ENCODE measurements at places on chromosomes 13 and 19.

- DNase-seq = no peak
Measured at GRCh38 chr13:59182241-59182640, 981.5 kb downstream of the DIAPH3 start.

- DNase-seq = no peak
Measured at GRCh38 chr13:24630851-24631620, 49.2 kb upstream of the ATP12A start.

- peak; percentile 6 for DNase-seq
Measured at GRCh38 chr13:20704459-20705069, 1.1 kb downstream of the IL17D start.

- DNase-seq = peak; percentile 45
Measured at GRCh38 chr13:41312176-41312500, 1.1 kb downstream of the NAA16 start.

GRCh38 chr13:99326012-99326411 lies 18.8 kb upstream of the GPR183 start:
- no peak for DNase-seq

- peak; percentile 79 for DNase-seq
Measured at GRCh38 chr19:54207983-54208783, 7.5 kb downstream of the RPS9 start.

DNA sequence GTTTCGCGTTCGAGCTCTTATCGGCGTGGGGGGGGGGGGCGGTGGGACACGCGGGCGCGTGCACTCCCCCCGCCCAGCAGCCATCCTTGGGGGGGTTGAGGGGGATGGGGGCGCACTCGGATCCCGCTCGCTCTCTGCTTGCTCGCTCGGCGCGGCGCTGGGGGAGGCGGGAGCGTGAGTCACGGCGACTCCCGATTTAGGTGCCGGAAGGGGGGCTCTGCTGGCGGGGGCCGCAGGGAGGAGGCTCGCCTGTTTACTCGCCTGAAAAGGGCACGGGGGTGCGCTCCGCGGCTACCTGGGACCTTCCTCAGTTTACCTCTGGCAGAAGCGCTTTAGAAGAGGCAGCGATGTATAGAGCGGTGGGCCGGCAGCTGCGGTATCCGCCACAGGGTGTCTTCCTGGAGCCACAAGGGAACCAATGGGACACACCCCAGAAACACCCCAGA lies 1.1 kb upstream of the PDE4A start:
- no peak for DNase-seq

DNA sequence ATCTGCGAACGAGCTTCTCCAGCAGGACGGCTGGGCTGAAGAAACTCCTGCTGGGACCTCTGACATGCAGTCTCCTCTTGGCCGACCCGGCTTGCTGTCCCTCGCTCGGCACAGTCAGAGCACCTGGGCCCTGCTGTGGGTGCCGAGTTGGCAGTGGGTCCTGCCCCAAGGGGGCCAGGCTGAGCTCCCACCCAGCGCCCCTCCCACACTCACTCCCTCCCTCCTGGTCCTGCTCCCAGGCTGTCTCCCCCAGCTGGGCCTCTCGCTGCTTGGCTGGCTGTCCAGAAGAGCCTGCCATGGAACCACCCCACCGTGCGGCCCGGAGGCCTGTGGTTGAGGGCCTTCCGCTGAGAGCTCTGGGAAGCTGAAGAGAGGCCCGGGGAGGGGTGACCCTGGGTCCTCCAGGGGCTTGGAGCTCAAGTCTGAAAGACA lies 6.0 kb downstream of the AKT2 start:
- DNase-seq = peak; percentile 58

- DNase-seq = no peak
Measured at GRCh38 chr13:33629605-33630360, 188.2 kb upstream of the RFC3 start.

GRCh38 chr19:28429356-28429755 lies 783.6 kb downstream of the UQCRFS1 start:
- no peak for DNase-seq

- no peak for DNase-seq
Measured at GRCh38 chr19:39430675-39431593, 4.8 kb downstream of the RPS16 start.

GRCh38 chr13:59409634-59410200 lies 754.0 kb downstream of the DIAPH3 start:
- no peak for DNase-seq

DNA sequence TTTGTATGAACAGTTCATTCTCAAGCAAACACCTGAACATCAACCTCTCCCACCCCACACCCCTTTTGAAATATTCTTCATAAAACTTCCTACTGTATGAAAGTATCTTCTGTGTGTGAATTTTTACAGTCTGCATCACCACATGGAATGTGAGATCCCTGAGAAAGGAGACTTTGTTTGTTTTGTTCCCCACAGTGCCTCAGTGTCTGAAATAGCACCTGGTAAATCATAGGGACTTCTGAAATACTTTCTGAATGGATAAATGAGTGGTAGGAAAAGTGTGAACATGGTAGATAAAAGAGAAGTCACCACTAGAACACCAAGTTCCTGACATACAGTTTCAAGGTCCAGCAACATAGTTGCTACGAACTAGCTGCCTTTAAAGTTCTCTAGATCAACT lies 1071.2 kb downstream of the EFNB2 start:
- DNase-seq = no peak

DNA sequence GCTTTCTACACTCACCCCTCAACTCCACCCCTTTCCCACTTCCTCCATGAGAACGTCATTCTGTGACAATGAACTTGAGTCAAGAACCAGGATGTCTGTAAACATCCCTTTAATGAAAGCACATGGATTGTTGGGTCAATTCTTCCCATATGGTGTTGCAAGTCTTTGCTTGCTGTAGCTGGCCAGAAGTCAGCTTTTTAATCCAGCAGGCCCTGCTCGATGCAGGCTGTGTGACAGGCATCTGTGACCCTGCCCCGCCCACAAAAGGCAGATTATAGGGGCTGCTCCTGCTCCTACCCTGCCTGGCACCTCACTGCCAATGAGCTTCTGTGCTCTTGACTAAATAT lies 78.0 kb downstream of the STARD13 start:
- no peak for DNase-seq

GRCh38 chr13:46633416-46633815 lies 80.4 kb downstream of the LRCH1 start:
- no peak for DNase-seq

DNA sequence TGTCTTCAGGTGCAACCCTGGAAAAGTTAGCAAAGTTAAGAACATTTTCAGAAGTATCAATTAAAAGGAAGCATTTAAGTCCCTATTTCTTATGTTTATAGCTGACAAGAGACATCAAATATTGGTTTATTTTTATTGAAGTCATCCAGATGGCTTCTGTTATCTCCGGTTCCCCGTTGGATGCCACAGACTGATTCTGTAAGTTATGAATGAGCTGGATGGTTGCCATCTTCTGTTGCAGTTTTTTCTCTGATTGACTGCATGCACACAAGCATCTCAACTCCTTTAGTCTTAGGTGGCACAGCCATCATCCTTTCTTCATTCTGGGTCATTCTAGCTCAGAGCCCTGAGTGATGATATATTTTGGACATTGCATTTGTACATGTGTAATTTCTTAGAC lies 10.6 kb upstream of the OXGR1 start:
- DNase-seq = no peak

- peak; percentile 65 for DNase-seq
Measured at GRCh38 chr13:107205318-107206104, 637.6 kb upstream of the ARGLU1 start.

DNA sequence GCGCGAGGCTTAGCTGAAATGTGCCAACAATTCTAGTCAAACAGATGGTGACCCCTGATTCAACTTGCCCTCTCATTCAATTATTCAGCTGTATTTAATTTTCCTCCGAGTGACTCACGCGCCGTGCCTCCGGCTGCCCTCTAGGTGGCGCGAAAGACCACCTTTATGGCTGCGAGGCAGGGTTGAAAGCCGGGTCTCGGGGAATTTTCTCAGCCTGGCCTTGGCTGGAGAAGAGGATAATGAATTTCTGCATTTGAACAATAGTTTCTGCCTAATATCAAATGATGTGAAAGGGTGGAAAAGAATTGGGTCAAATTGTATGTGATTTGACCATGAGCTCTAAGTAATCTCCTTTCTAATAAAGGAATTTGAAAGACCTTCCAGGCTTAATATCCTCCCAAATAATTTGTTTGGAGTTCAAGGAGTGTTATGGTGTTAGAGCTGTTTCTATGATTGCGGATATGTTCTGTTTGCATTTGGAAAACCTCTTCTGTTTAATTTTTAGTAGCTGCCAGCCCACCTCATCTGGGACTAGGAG lies 310.9 kb downstream of the ZNF536 start:
- peak; percentile 72 for DNase-seq

GRCh38 chr13:57724486-57725272 lies 93.1 kb downstream of the PCDH17 start:
- DNase-seq = no peak

DNA sequence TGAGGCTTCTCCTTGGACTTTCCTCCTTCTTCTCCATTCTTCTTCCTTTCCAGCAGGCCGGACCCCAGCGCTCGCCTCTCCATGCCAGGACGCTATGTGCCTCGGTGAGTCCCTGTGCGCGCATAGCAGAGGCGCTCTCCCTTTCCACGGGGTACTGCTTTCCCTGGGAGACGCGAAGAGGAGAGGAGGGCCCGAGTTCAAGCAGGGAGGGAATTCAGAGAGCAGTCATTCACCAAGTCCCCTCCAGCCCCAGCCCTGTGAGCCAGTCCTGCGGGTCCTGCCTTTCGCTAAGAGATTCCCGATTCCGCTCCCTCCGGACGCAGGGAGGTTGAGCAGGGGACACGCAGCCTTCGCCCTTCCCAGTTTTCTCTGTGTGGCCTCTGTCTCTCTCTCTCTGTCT lies 160.4 kb downstream of the EFNB2 start:
- DNase-seq = no peak

DNA sequence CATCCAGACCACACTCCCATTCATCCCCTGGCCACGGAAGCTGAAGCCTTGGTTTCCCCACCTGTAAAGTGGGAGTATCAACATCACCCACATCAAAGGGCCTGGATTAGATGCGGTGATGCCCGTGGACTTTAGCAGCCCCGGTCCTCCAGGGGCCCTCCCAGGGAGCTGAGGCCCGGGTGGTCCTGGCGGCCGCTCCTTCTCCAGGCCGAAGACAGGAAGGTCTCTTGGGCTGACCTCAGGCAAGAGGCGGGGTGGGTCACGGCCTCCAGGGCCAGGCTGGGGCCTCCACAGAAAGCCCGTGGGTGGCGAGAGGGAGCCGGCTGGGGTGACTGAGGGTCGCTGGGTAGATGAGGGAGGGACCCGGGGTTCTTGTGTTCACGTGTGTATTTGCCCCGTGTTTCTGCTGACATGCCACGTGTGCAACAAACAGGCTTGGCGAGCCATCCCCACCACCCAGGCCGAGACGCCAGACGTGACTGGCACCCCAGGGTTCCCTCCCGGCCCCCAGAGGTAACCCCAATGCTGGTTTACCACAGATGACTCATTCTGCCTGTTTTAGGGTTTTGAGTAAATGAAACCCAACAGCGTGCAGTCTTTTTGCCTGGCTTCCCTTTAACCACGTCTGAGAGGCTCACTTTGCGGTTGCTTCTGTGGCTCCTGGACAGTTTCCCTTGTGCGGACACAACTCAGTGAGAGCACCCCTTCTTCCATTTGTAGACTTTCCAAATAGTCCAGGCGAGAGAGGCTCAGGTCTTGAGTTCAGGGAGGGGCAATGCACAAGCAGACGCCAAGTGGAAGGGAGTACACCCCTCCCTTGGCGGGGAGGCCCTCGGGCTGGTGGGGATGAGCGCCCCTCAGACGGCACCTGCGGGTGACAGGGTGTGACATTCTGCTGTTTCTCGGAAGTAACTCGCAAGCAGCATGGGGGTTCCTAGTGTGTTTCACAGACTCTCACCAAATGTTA lies 42.9 kb downstream of the C13orf46 start:
- DNase-seq = no peak

DNA sequence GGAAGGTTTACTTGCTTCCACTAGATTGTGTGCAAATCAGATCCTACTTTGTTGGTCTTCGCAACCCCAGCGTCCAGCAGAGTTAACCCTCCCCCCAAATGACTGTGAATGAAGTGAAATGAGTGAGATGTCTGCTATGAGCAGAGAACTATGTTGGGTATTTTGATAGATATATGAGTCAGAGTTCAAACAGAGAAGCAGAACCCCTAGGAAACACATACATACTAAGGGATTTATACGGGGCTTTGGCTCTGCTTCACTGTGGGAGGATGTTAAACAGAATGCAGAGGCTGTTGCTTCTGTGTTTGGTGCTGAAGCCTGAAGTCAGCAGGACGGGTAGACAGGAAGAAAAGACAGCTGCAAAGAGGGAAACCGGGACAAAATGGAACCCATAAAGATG lies 197.0 kb downstream of the MZT1 start:
- DNase-seq = no peak

GRCh38 chr19:10748927-10749434 lies 31.1 kb downstream of the DNM2 start:
- peak; percentile 76 for DNase-seq

DNA sequence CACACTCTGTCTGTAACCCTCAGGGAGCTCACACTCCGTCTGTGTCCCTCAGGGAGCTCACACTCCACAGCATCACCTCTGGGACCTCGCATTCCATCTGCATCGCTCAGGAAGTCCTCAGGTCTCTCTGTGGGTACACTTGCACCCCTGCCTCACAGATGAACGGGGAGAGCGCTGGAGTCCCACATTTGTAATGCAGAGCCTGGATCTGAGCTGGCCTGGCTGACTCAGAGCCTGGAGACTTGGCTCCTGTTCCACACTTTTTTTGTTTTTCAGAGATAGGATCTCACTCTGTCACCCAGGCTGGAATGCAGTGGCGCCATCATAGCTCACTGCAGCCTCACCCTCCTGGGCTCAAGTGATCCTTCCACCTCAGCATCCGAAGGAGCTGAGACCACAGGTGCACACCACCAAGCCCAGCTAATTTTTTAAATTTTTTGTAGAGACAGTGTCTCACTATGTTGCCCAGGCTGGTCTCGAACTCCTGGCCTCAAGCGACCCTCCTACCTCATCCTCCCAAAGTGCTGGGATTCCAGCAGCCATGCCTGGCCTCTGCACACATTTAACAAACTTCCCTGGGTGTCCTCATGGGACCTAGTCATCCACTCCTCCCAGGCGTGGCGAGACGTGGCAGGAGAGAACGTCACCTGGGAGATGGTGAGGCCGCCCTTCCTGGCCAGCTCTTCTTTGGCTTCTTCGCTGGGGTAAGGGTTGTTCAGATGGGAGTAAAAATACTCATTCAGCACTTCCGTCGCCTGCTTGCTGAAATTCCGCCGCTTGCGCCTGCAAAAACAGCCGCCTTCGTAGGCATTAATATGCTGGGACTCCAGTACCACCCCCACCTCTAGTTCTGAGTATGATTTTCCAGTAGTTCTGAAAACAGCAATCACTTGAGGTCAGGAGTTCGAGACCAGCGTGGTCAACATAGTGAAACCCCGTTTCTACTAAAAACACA lies 31.0 kb downstream of the CILP2 start:
- no peak for DNase-seq

DNA sequence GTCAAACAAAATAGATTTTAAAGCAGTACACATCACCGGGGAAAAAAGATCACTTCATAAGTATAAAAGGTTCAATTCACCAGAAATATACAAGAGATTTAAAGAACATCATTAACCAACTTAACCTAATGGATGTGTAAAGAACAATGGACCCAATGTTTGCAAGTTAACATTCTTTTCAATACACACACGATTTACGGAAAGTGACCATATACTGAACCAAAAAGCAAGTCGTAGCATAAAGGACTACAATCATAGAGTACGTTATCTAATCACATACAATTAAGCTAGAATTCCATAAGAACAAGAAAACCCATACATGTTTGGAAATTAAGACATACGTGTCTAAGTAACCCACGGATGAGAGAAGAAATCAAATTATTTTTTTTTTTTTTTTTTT lies 9.6 kb downstream of the TGDS start:
- no peak for DNase-seq
